ENCODE measurements at places on chromosomes 16 and 17.

DNA sequence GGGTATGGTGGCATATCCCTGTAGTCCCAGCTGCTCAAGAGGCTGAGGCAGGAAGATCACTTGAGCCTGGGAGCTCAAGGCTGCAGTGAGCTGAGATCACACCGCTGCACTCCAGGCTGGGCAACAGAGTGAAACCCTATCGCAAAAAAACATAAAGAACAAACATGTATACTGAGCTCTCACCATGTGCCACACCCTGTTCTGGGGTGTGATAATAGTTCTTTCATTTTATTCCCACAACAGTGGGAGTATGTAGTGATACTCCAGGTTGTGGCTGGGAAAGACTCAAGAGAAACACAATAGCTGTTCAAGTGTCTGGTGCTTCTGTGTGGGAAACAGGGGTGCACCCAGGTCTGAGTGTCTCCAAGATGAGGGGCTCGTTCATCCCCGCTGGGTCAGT, 90.7 kb downstream of the SOCS1 start:
- DNase-seq: no peak

- no peak for DNase-seq
Measured at GRCh38 chr16:27398894-27399853, 2.8 kb upstream of the IL21R start.

DNA sequence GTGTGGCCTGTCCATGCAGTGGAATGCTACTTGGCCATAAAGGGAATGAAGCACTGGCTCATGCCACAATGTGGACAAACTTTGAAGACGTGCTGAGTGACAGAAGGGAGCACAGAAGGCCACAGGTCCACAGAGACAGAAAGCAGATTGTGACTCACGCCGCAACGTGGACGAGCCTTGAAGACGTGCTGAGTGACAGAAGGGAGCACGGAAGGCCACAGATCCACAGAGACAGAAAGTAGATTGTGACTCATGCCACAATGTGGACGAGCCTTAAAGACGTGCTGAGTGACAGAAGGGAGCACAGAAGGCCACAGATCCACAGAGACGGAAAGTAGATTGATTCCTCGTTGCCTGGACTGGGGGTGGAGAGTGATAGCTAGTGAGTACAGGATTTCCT, 19.2 kb downstream of the ZC3H18 start:
- peak; percentile 22 for DNase-seq

- peak; percentile 16 for DNase-seq
Measured at GRCh38 chr16:87560428-87561199, 41.7 kb upstream of the JPH3 start.

DNA sequence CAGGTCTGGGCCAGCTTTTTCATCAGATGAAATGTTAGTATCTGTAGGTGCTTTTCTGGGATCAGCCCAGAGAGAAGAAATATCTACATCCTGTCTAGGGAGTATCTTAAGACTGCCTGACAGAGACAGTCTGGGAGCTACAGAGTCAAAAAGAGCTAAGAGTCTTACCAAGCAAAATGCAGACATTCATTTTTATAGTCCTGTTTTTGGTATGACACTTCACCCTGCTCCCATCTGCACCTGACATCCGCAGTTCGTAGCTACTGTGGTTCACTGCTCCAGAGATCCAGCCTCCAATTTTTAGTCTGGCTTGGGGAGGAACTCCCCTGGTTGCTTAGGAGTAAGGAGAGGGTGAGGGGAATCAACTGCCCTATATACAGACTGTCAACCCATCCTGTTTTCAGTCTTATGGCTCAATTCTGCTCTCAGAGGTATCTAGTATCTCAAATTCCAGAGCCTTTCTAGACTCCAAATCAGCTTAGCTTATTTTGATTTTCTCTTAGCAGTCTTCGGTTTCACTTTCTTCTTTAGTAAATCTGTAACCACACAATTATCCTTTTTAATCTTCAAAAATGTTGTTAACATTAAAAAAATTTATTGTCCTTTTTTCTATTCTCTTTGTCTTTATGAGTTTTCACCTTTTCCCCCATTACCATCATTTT, 97.8 kb downstream of the TMEM100 start:
- DNase-seq: no peak

- no peak for DNase-seq
Measured at GRCh38 chr17:3994221-3994576, 30.0 kb upstream of the ATP2A3 start.

- DNase-seq: no peak
Measured at GRCh38 chr17:70661342-70662222, 492.2 kb downstream of the KCNJ2 start.

- no peak for DNase-seq
Measured at GRCh38 chr17:58377661-58378060, 25.7 kb upstream of the SUPT4H1 start.

DNA sequence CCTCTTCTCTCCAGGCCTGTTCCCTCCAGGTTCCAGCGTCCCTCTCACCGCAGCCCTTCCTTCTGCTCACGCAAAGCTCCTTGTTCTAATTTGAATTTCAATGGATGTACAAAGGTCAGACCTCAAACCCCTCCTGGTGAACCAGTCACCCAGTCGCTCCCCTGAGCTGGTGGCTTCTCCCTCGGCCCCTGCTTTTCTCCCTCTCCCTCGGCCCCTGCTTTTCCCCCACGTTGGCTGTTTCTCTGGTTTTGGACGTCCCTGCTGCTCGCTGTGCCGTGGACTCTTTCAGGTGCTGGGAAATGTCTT, 8.6 kb upstream of the MSLN start:
- no peak for DNase-seq

DNA sequence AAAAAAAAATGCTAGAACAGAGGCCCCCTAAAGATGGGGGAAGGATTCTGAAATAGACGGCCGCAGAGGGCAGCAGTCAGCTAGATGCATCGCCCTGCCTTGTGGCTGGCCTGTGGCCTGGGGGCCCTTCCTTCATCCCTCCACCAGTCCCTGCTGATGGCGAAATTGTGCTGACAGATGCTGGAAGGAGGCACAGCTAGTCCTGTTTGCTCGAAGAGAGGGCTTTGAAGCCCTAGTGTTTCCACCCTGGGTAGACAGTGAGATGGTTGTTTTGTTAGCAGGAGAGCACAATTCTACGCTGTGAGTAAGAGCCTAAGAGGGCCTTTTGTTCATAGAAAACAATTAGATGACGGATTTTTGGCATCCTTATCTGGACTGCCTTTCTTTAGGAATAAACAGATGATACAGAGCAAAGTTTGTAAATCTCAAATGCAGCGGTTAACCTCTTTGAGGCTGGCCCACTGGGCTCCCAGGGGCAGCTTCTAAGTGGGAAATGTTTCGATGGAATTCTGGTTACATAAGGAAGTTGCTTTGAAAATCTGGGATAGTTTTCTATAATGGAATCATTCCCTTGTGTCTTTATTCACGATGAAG, 23.0 kb downstream of the VPS35L start:
- no peak for DNase-seq

DNA sequence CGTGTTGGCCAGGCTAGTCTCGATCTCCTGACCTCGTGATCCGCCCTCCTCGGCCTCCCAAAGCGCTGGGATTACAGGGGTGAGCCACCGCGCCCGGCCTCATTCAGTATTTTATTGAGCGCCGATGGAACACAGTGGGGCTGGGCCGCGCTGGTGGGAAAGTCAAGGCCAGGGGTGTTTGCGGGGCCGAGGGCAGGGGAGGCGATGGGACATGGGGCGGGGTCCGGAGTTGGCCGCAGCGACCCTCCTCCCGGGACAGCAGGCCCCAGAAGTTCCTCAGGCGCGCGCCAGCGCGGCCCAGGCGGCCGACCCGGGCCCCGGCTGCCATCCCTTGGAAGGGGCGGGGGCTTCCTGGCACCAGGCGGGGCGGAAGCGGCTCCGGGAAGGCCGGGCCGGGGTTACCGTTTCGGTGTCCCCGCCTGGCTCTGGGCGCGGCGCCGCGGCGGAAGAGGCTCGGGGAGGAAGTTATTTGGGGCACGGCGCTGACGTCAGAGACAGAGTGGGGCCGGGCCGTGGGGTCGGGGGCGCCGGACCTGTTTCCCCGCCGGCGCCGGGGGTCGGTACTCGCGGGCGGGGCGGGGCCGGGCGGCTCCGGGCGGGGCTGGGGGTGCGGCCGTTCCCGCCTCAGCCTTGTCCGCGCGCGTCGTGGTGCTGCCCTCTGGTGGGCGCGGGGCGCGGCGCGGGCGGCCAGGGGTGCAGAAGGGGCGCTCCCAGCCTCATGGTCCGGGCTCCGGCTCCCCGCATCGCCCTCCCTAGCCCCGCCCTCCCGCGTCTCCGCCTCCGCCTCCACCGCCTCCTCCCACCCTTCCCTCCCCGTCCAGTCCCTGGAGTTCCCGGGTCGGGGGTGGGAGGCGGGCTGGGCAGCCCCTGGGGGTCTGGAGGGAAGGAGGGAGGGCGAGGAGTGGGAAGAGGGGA, 952 bp upstream of the PRSS27 start:
- DNase-seq: peak; percentile 90

DNA sequence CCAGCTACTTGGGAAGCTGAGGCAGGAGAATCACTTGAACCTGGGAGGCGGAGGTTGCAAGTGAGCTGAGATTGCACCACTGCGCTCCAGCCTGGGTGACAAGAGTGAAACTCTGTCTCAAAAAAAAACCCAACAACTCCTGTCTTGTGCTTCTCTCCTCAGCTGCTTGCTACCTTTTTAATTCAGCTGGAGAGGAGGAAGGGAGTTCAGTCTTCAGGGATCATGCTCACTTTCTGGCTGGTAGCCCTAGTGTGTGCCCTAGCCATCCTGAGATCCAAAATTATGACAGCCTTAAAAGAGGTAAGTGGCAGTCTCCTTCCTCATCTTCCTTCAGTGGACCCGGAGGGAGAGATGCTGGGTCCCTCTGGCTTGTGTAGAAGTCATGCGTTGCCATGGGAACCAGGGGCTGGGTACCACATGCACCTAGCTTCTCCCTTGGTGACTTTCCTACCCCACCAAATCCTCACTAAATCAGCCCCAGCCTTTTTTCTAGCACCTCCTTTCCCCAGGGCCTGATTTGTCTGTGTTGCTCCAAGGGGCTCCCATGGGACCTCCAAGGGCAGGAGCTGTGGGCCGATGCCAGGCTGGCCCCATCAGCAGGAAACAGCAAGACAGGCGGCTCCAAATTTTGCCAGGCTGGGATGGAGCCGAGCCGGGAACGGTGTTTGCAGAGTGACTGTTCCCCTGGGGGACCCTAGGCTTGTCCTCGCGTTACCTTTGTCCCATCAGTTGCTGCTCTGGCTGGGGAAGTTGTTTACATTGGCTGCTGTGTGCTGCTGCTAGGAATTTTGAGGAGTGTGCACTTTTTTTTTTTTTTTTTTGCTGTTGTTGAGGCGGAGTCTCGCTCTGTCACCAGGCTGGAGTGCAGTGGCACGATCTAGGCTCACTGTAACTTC, 65.2 kb downstream of the ABCC1 start:
- DNase-seq: no peak

DNA sequence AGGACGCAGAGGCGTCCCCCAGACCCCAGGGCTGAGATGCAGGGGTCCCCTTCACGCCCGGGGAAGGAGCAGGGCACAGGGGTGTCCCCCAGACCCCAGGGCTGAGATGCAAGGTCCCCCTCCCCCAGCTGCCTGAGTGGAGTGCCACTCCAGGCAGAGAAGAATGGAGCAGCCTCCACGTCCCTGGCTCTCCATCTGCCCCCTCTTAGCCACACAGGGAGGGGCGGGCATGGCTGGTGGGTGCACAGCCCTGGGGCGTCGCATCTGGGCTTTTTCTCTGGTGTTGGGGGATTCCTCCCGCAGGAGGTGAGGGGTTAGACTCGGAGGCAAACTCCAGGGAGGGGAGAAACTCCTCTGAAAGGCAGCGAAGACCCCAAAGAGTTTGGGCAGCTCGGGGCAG, 17.5 kb downstream of the CIBAR2 start:
- no peak for DNase-seq

DNA sequence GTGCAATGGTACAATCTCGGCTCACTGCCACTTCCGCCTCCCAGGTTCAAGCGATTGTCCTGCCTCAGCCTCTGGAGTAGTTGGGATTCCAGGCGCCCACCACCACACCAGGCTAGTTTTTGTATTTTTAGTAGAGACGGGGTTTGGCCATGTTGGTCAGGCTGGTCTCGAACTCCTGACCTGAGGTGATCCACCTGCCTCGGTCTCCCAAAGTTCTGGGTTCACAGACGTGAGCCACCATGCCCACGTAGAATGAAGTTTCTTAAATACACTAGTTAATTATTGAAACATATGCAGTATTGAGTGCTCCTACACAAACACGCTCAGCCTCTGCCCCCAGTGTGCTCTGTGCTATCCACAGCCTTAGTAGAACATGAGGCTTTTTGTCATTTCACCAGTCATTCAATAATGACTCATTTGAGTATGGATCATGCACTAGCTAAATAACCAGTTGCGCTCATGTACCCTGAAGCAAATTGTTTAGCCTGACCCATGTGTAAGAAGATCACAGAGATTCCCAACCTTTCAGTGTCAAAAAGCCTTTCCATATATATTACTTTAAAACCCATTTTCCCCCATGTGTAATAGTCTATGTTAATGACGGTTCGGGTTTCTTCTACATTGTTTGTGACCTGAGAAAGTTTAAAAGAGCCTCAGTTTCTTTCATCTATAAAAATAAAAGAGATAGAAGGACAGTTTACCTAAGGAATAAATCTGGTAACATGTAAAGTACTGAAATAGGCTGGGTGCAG, 49.7 kb downstream of the TUBD1 start:
- DNase-seq: peak; percentile 67

GRCh38 chr17:74354123-74354522, 7.5 kb downstream of the BTBD17 start:
- DNase-seq: peak; percentile 44

DNA sequence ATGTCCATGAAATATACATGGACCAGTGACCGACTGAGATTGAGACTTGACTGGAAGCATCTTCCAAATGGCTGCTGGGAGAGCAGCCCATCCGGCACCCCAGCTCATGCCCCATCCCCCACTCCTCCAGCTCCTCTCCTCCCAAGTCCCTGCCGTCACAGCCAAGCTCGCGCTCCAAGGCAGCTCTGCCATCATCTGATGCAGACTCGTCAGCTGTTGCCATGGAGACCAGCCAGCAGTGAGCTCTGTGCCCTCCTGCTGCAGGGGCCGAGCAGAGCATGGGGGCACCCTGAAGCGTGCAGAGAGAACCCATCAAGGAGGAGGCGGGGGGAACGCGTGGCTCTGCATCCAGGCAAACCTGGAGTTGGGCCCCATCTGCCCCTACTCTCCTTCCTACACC, 74.5 kb upstream of the TNRC6C start:
- peak; percentile 42 for DNase-seq

DNA sequence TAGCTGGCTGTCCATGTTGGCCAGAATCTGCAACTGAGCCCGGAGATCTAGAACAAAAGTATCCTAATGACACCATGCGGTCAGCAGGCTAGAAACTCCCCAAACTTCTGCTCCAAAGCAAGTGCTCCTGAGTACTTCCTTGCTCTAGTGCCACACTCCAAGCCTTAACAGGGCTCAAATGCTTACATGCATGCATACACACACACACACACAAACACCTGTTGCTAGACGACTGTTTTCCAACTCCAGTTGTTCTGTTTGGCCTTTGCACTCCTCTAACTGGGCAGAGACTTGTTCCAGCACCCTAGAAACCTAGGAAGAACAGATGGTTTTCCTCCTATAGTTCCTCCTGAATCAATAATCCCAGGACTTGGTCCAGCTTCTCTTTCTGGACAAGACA, 7.7 kb upstream of the ALDOC start:
- DNase-seq: no peak

- DNase-seq: no peak
Measured at GRCh38 chr17:50022463-50023130, 27.6 kb upstream of the DLX3 start.
